ENCODE measurements at places on chromosomes 16 and 17.

GRCh38 chr16:82192665-82193064 is 22.6 kb upstream of the MPHOSPH6 start:
- no peak for DNase-seq

- no peak for DNase-seq
These were observed 4.0 kb downstream of the ZNF598 start for GRCh38 chr16:2005646-2006045.

- DNase-seq = no peak
These were observed 74.3 kb downstream of the FBXL20 start for GRCh38 chr17:39327109-39327508.

DNA sequence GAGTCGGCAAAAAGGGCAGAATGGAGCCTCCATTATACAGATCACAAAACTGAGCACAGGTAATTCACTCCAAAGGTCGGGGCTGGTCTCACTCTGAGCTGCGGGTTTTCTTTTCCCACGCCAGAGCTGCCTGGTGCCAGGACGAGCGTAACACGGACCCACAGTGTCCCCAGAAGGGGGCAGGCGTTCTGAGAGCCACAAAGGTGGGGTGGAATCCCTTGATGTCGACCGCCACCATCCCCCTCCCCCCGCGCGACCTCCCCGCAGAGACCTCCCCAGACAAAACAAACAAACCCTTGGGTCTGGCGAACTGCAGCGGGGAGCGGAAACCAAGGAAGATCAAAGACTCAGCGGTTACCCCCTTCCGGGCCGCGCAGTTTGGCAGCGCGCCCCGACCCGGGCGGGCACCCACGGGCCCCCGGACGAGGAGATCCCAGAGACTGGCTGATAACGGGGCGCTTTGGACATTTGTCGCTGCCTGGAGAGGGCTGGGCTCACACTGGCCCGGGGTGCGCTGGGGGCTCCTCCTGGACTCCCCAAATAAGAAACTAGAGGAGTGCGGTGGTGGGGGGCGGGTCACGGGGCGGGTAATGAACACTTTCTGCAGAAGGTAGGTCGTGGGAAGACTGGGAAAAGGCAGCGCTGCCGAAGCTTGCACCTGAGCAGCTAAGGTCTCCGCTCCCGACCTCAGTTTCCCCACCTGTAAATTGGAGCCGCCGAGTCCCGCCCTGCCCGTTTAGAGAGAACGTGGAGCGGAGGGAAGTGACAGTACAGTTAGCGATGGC is 664 bp upstream of the NKD1 start:
- no peak for DNase-seq

DNA sequence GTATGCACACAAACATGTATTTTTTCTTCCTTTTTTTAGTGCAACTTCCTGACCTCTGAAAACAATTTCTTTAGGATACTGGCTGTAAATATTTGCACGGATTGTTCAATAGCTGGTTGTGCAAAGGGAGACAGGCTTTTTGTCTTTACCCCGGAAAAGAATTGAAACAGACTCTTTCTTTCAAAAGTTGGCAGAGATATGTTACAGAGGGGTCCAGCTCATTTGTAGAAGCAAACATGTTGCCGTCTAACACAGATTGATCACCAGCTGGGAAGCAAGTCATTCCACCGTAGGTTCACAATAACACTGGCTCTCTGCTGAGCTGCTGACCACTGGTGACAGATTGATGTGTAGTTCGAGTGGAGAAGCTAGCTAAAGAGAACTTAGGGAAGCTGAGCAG is 130.9 kb downstream of the STX8 start:
- DNase-seq = no peak

DNA sequence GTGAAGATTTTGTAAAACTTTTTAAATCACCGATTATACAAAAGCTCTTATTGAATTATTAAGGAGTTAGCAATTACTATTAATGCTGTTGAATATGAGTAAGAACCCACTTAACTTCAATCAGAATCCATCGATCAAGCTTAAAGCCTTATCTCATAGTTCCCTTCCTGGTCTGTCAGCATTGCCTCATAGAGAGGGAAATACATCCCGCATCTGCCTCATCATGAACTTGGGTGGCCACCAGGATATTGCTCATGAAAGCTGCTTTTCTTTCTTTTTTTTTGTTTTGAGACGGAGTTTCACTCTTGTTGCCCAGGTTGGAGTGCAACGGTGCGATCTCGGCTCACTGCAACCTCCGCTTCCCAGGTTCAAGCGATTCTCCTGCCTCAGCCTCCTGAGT is 66.7 kb downstream of the PIGL start:
- DNase-seq = no peak

DNA sequence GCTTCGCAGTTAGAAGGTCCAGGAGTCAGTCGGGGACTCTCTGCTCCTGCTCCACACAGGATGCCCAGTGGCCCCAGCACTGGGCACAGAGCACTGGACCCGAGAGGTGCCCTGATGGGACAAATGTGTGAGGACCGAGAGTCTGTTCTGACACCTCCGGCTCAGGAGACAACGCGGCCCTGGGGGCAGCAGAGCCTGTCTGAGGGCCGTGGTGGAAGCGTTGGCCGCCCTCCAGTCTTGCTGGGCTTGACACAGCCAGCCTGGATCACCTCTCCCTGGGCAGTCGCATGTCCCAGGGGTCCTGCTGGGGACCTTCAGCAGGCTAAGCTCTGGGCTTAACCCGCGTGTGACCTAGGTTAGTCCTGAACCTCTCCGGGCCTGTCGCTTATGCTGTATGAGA is 23.1 kb downstream of the LGALS9 start:
- no peak for DNase-seq

- DNase-seq = no peak
These were observed 8.2 kb upstream of the RNFT1 start for GRCh38 chr17:59972778-59973177.

DNA sequence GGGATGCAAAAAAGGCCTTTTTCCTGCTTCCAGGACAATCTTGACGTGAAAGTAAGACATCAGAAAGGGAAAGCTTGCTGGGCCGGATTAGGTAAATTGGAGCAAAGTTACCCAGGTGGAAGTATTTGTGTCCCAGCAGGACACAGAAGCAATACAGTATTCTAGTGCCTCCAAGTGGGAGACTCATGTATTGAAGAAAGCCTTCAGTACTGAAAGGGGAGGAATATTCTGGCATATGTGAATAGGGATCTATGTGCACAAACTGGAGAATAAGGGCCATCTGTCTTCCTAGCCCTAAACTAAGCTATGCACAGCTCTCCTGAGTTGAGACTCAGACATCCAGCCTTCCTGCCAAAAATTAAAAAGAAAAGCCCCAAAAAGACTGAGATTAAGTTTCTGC is 327.3 kb upstream of the CDH8 start:
- no peak for DNase-seq

- DNase-seq = no peak
These were observed 65.0 kb downstream of the MRM3 start for GRCh38 chr17:846901-847843.

DNA sequence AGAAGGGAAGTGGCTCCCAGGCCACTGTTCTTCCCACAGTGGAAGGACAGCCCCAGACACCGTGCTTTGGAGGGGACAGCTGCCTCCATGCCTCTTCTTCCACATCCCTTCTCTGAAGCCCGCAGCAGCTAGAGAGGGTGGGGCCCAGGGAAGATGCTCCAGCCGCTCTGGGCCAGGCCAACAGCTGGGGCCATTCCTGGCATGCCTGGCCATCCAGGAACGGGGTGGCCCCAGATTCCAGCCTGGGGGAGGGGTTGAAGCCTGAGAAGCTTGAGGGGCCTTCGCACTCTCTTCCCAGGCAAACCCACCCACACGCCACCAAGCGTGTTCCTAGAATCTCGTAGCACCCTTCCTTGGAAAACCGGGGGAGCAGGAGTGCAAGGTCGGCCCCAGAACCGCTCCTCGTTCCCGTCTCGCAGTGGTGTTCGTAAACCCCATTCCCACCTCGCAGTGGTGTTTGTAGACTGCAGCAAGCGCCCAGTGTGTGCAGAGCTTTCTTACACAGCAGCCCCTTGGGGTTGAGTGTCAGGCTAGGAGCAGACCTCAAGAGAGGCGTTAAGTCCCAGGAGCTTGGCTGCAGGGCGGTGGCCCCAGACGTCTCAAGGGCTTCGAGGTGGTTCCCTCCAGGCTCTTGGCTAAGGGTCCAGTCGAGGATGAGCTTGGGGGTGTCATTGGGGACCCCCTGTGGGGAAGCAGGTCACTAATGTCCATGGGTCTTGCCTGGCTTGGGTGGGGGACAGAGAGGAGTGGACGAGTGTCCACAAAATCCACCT is 2.7 kb downstream of the CDH15 start:
- DNase-seq = no peak

GRCh38 chr17:11369575-11369974 is 128.6 kb downstream of the SHISA6 start:
- DNase-seq = no peak

DNA sequence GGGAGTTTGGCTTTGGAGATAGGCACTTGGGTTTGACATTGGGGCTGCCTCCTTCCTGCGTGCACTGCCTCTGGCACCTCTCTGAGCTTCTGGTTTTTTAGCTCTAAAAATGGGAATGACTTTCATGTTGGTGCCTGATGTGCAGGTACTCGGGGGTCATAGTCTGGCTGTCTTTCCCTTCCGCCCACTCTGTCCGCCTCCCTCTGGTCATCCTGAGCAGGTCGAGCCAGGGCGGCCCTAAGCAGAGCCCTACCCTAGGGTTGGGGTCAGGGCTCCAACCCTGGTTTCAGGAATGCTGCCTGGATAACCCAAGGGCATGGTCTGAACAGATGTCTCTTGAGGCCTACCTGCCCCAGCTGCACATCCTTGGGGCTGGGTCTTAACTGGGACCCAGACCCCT is 64.8 kb downstream of the CMIP start:
- DNase-seq = no peak

GRCh38 chr16:54587176-54587515 is 300.6 kb upstream of the IRX3 start:
- no peak for DNase-seq

- no peak for DNase-seq
These were observed 38.3 kb upstream of the HAPSTR1 start for GRCh38 chr16:9053006-9053601.

DNA sequence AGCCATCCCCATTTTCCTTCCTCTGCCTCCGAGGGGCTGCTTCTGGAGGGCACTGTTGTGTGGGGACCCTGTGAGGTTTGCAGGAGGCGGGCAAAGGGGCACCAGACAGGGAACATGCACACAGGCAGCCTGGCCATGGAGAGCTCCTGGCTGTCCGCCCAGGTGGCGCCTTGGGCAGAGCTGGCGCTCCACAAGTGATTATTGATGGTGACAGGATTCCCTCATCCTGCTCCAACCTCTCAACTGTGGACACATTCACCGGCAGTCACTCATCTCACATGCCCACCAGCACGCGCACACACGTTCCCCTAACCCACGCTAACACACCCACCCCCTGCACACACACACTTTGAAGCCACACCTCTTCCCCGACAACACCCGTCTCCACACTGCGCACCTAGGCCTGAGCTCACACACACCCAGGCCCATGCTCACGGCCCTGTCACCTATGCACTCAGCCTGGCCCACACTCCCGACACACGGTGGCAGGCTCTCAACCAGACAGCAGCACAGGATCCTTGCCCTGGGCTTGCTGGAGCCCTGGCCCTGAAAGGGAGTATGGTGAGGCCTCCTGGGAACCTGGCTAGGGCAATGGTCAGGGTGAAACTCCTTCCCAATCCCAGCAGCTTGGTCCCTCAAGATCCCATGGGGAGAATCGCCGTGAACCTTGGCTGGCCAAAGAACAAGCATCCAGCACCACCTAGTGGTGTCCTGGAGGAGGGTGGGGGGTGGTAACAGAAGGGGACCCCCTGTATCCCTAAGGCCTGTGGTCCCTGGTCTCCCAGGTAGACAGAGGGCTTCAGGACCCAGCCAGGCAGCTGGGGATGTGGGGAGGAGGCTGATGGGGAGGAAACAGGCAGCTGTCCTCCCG is 3.6 kb downstream of the PNMT start:
- DNase-seq = no peak

- DNase-seq = no peak
These were observed 5.5 kb upstream of the FAM20A start for GRCh38 chr17:68606451-68607307.

DNA sequence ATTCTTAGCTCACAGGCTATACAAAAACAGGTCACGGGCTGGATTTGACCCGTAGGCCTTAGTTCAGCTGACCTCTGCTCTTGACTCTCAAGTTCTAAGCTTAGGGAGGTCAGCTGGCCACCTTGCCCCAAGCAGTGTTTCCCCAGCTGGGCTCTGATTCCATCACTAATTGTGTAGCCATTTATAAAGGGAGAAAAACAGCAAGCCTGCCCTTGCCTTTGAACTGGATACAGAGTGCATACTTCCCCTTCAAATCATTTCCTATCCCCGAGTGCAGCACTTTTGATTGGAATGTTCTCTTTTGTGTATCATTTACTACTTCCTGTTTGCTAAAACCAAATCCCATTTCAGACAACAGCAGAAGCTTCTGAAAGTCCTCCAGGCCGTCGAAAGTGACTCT is 153.6 kb downstream of the KATNIP start:
- DNase-seq = no peak

GRCh38 chr17:40283662-40284061 is 4.0 kb upstream of the CDC6 start:
- DNase-seq = no peak

- no peak for DNase-seq
These were observed 2.2 kb upstream of the AURKB start for GRCh38 chr17:8212312-8213180.

- DNase-seq = no peak
These were observed 192.2 kb upstream of the CDH11 start for GRCh38 chr16:65313936-65314626.

DNA sequence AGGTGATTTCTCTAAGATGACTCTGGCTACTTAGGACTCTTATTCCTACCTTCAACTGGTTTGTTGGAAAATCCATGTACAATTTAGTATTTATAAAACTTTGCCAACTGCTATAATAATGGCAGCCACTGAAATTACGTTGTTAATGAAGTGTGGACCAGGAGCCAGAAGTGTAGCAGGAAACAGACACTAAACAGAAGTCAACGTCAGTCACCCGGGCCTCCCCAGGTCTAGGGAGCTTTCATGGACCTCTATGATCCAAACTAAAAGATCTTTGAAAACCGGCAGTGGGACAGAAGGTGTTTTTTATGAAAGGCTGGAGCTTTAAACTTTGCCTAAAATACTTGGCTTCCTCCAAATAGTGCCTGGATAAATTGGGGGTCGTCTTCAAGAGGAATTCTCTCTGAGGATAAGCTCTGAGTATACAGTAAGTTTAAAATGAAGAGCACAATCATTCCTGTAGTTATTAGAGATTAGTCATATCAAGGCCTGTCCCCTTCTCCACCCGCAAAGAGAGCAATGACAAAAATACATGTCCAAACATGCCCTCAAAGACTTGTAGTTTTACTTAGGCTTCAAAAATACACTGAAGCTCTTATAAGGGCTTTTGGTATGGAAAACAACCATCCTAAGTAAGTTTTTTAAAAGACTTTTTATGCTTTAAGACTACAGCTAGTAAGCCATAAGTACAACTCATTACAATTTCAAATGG is 34.6 kb downstream of the DCUN1D3 start:
- DNase-seq = no peak

- DNase-seq = no peak
These were observed 12.8 kb upstream of the CPSF4L start for GRCh38 chr17:73274490-73274889.

GRCh38 chr16:85366031-85366763 is 246.9 kb upstream of the GSE1 start:
- no peak for DNase-seq
